ENCODE measurements at places on chromosomes 11 and 22.
A peak's percentile ranks its signal among the peaks of the same experiment; 100 is the strongest.

DNA sequence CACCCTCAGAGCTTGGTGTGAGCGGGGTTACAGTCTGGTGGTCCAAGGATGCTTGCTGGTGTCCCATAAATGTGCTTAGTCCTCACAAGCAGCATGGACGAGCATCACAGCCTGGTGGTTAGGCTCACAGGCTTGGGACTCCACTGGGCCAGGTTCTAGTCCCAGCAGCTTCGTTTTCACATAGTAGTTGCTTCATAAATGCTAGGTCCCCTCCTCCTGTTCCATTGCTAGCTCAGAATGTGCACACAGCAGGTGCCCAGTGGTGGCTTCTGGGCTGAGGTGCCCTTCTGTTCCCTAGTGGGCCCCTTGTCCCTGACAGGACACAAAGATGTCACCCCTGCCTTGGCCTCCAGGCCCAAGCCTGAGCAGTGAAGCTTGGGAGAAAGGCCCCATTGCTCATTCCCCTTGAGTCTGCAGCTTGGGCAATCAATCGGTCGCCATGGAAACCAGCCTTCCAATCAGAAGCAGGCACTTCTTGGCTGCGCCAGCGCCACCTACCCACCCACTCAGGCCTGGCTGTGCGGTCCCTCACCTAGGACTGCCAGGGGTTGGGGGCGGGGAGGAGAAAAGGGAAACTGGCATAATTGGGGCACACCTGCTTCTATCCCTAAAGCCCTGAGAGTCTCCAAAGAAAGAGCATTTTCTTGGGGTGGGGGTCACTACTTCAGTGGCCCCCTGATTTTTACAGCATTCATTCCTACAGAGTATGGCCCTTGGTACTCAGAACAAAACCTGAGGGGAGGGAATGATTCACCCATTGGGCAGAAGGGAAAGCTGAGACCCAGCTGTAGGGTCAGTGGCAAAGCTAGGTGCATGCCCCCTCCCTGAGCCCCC lies 48.1 kb downstream of the CYTH4 start:
- no peak for DNase-seq

GRCh38 chr11:96037405-96037949 lies 113.6 kb upstream of the MTMR2 start:
- DNase-seq = no peak

GRCh38 chr11:12803086-12803826 lies 129.0 kb downstream of the TEAD1 start:
- no peak for DNase-seq

DNA sequence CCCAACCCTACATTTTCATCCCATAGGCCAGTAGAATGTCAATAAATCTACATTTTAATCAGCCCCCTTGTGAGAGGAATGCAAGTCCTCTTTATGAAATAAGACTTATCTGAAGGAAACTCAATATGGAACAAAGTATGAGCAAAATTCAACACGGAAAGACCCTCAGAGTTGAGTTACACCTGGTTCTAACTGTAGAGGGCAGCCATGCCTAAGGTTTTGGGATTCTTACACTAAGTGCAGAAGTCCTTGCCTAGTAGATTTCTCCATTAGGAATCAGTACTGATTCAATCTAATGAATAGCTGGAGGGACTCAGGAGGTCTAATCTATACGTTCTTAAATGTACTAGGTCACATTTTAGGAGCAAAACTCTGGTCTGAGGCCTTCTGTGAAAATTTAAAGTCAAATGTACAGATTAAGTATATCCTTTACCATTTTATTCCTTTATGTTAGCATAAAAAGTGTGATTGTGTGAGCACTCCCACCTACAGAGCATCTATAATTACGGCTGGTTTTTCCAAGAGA lies 904.5 kb downstream of the DLG2 start:
- DNase-seq = no peak

DNA sequence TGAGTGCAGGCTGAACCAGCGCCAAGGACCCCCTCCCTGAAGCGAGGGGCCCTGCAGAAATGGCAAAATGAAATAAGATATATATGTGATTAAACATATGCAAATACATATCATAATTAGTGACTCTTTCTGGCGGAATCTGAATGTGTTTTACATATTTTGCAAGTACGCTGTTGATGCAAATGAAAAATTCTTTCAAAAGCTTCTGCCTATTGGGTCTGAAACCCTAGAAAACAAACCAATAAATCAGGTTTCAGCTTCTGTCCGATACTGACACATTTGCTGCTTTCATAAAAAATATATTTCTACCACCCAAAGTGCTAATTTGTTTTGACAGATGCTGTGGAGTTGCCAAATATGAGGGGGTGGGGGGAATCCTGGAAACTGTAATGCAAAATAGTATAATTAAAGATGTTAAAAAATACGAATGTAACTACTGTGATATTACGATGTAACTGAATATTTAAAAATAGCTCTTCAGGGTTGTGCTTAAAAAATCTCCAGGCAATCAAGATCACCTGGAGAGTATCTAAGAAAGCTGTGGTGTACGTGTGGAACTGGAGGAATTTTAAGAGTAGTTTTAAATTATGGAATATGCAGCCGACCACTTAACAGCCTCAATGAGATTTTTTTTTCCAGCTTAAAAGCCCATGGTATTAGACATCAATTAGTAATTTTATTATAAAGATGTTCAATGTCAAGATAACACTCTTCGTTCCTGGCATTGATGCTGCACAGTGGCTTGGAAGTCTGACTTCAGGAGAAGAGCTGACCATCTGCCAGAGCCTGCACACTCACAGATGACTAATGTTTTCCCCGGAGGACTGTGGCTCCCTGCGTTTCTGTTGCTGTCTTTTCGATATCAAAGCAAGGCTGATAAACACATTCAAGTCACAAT lies 122.2 kb upstream of the RCN1 start:
- no peak for DNase-seq

GRCh38 chr11:125164422-125165110 lies at the start of gene PKNOX2:
Gene PKNOX2 (plus strand): TSS chr11:125164751. CDS start chr11:125351306, 186,555 bp downstream.
- DNase-seq = peak; percentile 20

- DNase-seq = no peak
These were observed 18.5 kb downstream of the SLC35F2 start for GRCh38 chr11:107840129-107840484.
